ENCODE measurements at places on chromosomes 2 and 18. TPM values are rescaled to one million over a fixed set of nuclear protein-coding genes. Genes with fewer than 3 reads are reported as not detected.

The GALNT5 gene
- not detected for polyA plus RNA-seq

The UGT1A4 gene
- polyA plus RNA-seq = not detected

DNA sequence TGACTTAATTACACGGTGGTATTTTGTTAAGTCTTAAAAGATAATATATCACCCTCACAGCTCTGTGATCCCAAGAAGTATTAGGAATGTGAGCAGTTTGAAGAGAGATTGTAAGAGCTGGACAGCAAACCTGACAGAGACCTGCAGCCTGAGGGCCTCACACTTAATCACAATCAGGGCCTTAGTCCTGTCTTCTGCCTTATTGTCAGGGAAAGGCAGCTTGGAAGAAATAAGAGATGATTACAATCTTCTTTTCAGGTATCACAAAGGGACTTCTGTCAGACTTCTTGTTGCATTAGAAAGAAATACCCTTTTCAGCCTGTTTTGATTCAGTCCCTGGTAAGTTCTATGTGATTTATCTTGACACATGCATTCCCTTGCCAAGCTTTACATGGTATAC, 1433.8 kb upstream of the SLC39A10 start:
- no peaks in the 10 kb centered on the region for H3K36me3 ChIP-seq
- no peaks in the 10 kb centered on the region for H3K4me1 ChIP-seq
- H3K27me3 ChIP-seq = no peaks in the 10 kb centered on the region
- H3K4me3 ChIP-seq = no peak overlapping the region

DNA sequence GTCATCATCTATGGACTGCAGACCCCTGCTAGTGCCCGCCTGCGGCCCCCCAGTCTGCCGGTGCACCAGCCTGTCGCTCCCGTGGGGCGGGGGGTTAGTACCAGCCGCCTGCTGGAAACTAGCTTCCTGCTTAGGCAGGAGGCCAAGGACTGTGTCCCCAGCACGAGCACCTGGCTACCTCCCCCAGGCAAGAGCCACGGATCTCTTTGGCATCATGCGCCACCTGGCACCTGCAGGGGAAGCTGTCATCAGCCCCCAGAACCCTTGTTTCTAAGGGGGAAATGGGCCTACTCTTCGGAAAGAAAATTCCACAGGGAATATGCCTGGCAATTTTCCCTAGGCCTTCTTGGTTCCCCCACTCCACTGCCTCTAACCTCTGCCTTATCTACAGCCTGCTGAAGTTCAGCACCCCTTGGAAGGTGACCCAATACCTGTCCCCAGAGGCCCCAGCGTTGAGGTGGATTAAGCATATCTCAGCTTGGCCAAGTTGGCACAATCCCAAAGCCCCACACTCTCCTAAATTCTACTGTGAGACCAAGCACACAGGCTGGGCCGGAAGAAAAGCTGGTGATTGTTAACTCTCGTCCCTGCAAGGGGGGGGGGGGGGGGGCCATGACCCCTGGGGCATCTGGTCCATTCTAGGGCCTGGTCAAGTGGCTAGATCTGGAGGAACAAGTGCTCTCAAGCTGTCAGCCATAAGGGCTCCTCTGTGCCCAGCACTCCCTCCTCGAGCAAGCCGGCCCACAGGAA, 62.0 kb upstream of the POMC start:
- H3K27ac ChIP-seq = no peak overlapping the region
- no peak for DNase-seq
- peaks cover 2% of the 10 kb centered on the region for H3K27me3 ChIP-seq
- H3K36me3 ChIP-seq = peaks cover 7% of the 10 kb centered on the region
- H3K4me1 ChIP-seq = no peaks in the 10 kb centered on the region

The GTF2A1L gene
- not detected for polyA plus RNA-seq

GRCh38 chr2:170930131-170930990, 1.3 kb downstream of the GORASP2 start:
- H3K27ac ChIP-seq = peak overlapping the region; percentile 93
- DNase-seq = peak; percentile 60
- H3K27me3 ChIP-seq = peaks cover 7% of the 10 kb centered on the region
- peak overlapping the region; percentile 90 for H3K4me3 ChIP-seq

DNA sequence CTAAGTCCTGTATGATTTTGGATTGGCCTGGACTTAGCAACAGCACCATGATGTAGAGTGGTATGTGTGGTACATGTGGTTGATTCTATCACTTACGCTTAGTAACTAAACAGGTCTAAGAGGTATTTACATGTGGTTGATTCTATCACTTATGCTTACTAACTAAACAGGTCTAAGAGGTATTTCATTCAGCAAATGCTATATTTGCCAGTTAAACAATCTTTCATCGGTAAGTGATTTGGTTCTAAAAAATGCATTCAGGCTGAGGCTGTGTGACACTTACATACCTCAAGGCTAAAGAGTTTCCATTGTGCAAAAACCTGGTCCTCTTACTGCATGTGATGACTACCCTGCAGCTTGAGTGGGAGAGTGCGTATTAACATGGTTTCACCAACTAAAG, 13.1 kb downstream of the EIF4E2 start:
- H3K4me1 ChIP-seq = peaks cover 2% of the 10 kb centered on the region
- no peak overlapping the region for H3K27ac ChIP-seq
- no peak overlapping the region for H3K4me3 ChIP-seq
- peaks cover 3% of the 10 kb centered on the region for H3K27me3 ChIP-seq

DNA sequence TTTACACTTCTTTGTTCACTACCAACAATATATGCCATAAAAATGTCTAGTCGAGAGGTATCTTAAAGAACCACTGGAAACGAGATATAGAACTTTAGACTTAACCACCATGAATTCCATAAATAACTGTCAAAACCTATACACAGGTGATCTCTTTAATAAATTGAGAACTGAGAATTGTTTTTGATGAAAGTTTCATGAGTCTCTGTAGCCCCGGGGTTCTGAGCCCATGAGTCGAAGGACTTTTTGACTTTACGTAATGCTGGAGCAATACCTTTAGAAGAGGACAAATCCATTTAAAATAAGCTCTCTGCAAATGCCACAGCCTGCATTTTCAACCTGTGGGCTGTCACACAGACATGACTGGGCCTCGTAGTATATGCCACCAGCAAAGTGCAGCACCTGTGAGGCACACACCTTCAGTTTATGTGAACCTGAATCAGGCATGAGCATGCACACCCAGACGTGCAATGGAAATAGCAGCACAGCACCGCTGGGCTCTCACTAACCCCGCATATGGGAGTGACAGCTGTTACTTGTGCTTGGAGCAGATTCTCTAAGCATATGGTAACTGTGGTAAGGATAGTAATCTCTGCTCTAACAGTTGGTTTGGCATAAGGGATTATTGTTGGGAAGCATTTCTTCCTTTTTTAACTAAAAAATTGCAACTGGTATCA, 383.2 kb downstream of the SOCS6 start:
- no peak overlapping the region for H3K4me3 ChIP-seq
- DNase-seq = no peak
- H3K4me1 ChIP-seq = peaks cover 7% of the 10 kb centered on the region
- H3K27me3 ChIP-seq = no peaks in the 10 kb centered on the region
- no peaks in the 10 kb centered on the region for H3K36me3 ChIP-seq
